ENCODE measurements at places on chromosomes 6 and 20.
A peak's percentile ranks its signal among the peaks of the same experiment; 100 is the strongest.

GRCh38 chr20:62686869-62687830, 21.5 kb upstream of the NTSR1 start:
- no peak for DNase-seq

DNA sequence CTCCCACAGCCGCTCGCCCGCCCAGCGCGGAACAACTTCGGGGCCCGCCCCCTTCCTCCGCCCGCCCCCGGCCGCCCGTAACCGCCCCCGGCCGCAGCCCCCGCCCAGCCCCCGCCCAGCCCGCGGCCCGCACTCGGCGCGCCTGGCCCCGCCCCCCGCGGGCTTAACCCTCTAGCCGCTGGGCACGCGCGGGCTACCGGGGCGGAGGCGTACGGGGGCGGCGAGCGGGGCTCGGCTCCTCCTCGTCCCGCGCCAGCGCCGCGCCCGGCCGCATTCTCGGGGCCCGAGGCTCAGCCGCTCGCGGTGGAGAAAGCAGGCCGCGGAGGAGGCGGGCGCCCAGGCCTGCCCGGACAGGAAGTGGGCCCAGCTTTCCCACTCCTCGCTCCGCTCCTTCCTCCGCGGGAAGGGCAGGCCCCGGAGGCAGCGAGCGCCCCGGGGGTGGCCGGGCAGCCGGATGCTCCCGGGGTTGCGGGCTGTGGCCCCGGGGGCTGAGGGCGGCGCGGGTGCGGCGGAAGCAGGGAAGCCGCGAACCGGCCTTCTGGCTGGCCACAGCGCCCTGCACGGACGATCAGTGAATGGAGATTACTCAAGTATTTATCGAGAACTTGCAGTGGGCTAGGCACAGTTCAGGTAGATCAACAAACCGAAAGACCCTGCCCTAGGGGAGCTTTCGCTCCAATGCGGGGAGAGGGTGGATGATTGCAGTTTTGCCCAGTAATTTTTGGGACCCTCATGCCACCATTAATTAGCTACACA, at the start of gene TRAM2:
TRAM2 (minus strand) TSS at position 39 of the 756 bp plus-strand sequence. CDS start 145 bp downstream, outside the sequence.
- peak; percentile 84 for DNase-seq

GRCh38 chr20:32515631-32516101, 69.5 kb downstream of the NOL4L start:
- DNase-seq: no peak

GRCh38 chr20:37570419-37570818, 42.7 kb upstream of the BLCAP start:
- no peak for DNase-seq

- DNase-seq: no peak
These were observed 1.3 kb upstream of the MUCL3 start for GRCh38 chr6:30939473-30939872.

GRCh38 chr6:80676386-80676785, 569.9 kb downstream of the BCKDHB start:
- no peak for DNase-seq

- DNase-seq: no peak
These were observed 83.4 kb upstream of the FABP7 start for GRCh38 chr6:122696079-122696478.

DNA sequence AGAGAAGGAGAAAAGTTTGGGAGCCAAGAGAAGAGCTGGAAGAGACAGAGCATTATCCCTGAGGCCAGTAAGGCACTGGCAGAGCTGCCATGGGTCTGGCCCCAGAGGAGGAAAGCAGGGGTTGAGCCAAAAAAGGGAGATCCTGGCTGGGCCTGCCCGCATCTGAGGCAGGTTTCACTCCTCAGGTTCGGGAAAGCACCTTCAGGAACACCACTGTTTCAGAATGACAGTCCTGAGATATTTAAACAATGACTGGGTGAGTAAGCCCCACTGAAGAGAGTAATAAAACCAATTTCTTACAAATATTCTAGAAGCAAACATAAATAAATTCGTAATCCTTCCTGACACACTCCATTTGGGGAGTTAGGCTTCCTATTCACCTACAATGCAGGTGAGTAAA, 152.2 kb downstream of the BACH2 start:
- no peak for DNase-seq

DNA sequence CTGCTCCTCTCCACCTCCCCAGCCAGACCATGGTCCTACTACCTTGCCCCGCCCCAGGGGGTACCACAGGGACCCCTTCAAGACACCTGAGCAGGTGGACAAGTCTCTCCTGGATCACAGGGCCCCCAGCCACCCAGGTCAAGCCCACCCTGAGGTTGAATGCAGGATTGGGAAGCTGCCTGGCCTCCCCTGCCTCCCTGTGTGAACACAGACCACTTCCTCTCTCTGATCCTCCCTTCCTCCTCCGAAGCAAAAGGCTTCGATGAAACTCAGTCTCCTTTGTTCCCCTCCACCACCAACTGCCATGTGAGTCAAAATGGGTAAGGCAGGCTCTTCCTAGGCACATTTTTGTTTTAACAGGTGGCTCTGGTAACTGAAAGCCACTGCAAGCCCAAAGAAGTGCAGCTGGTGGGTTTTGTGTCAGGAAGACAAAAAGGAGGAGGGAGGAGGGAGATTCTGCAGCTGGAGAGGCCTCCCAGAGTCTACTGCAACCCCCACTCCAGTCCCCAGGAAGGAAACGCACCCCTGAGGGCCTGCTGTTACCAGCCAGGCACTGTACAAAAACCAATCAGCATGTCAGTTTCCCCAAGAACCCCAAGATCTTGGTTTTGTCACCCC, 5.4 kb downstream of the ADA start:
- DNase-seq: no peak

- DNase-seq: no peak
These were observed 939.5 kb downstream of the EPHA7 start for GRCh38 chr6:92479831-92480230.

GRCh38 chr6:15137086-15137485, 108.8 kb upstream of the JARID2 start:
- DNase-seq: no peak

- DNase-seq: no peak
These were observed 8.6 kb upstream of the TUBB2B start for GRCh38 chr6:3236005-3236404.

GRCh38 chr20:19746396-19746795, 11.7 kb upstream of the RIN2 start:
- DNase-seq: no peak

DNA sequence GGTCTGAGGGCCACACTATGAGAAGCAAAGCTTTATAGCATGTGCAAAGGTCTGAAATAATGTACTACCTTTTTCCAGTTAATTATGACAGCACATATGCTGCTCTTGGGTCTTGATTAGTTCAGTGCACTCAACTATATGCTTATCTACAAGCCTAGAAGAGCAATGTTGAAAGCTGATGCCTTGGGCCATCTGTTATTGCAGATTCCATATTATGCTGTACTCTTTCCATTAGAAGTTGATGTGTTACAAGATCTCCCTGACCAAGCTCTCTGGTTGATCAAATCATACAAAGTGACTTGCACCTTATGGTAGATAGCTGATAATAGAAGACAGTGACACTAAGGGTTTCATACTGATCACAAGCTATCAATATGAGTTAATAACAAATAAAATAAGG, 327.3 kb downstream of the FRK start:
- DNase-seq: no peak

GRCh38 chr20:61761453-61762166, 304.1 kb downstream of the TAF4 start:
- DNase-seq: no peak

DNA sequence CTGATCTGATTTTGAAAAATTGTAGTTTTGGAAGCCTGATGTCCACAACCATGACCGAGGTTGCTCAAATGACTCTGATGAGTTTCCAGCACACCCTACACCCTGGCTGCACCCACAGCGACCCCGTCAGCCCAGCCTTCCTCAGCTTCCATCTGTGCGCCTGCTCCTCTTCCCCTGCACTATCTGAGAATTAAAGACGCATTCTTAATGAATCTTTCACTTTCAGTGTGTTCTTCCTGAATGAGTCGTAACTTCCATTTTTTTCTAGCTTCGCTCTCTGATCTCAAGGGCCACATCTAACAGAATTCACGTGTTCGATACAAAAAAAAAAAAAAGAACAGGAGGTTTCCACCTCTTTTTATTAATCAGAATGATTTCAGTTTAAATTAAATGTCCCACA, 21.3 kb upstream of the RREB1 start:
- no peak for DNase-seq

GRCh38 chr20:54560357-54560756, 85.0 kb downstream of the DOK5 start:
- no peak for DNase-seq

GRCh38 chr6:140966676-140967075, 1166.0 kb upstream of the GJE1 start:
- no peak for DNase-seq

DNA sequence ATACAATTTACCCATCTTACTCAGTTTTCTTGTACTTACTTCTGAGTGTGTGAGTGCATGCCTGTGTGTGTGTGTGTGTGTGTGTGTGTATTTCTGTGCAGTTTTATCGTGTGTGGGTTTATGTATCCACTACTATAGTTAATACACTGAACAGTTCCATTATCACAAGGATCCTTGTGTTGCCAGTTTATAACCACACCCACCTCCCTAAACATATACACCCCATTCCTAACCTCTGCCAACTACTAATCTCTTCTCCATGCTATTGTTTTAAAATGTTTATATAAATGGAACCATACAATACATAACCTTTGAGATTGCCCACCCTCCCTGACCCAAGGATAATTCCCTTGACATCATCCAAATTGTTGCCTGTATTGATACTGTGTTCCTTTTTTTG, 18.7 kb downstream of the POFUT1 start:
- no peak for DNase-seq

DNA sequence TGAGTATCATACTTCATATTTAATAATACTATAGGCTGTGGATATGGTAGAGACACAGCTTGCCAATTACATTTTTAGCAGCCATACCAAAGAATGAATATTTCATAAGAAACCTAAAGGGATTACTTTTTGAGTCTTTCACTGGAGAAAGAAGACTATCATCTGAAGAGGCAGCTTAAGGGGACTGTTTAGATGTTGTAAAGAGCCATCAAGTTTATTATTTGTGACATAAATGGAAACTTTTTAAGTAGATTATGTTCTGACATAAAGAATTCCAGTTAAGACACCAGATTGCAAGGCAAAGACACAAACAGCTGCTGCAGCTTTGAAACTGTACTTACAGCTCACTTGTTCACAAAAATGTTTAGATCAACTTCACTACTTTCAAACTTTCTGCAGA, 429.4 kb downstream of the TFAP2A start:
- no peak for DNase-seq

DNA sequence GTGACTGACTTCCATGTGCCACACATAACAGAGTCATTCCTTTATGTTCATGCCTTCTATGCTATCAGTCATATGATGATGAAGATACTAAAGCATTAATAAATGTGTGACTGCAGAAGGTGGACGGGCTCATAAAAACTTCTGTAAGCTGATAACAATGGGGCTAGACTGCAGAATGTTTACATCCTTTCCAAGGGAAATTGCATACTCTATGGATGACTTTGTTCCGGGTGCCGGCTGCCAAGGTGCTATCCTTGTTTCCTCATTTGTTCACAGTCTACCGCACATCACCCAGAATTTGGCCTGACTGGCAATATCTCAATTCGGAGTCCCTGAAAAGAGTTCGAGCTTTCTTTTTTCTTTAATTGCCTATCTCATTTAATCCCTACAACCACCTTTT, 85.0 kb downstream of the HUS1B start:
- no peak for DNase-seq

- DNase-seq: no peak
These were observed 18.0 kb downstream of the TCFL5 start for GRCh38 chr20:62843656-62844055.

GRCh38 chr6:25746968-25747367, 7.6 kb upstream of the SLC17A4 start:
- no peak for DNase-seq

GRCh38 chr6:131065112-131065823, 2.2 kb upstream of the EPB41L2 start:
- DNase-seq: no peak

DNA sequence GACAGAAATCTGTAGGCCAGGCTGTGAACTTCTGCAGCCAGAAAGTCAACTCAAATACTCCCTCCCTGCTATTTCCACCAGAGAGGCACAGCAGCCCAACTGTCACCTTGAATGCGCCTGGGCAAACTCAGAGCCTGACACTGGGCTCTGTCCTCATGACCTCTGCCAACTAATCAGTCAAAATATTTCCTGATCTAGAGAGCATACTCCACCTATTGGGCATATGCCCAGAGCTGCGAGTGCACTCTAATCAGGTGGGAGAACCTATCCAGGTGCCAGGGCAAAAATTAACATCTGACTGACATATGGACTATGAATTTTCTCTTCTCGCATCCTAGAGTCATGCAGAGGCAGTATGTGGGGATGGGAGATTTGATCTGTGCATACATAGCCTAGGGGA, 406.3 kb upstream of the RUNX2 start:
- no peak for DNase-seq

- no peak for DNase-seq
These were observed 106.4 kb upstream of the SYNDIG1 start for GRCh38 chr20:24363031-24363430.

- DNase-seq: no peak
These were observed 308.2 kb downstream of the FARS2 start for GRCh38 chr6:5569491-5569890.

DNA sequence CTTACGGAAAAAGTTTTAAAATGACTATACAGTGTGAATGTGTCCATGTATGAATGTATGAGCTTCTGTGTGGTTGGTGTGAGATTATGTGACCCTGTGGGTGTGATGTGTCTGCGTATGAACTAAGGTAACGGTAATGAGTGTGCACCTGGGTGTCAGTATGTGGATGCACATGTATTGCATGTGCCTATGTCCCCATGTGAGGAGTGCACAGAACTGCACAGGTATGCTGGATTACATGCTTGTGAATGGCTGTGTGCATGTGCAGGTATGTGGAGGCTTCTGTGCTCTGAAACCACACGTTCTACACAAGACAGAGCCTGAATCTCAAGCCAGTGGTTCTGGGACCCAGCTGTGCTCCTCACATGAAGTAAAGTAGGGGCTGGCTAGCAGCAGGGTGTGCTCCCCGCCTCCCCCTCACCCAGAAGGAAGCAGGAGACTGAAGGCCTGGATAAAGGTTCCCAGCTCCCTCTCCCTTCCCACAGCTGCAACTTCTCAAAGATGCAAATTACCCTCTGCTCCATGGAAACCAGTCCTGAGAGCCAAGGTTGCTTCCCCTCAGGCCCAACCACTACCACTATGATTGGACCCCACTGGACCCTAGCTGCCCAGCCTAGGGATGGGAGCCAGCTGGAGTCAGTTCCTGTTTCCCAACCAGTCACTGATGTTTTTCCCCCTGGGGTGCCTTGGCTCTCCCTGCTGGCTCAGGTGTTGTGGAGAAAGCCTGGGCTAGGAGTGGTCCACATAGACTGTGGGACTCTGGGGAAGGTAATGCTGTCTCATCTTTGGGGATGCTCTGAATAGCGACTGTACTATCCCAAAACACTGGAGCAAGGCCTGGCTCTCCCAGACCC, 24.8 kb upstream of the SPDEF start:
- DNase-seq: no peak

GRCh38 chr20:32536851-32537656, 48.1 kb downstream of the NOL4L start:
- peak; percentile 81 for DNase-seq
